ENCODE measurements at places on chromosomes 3 and 15.

DNA sequence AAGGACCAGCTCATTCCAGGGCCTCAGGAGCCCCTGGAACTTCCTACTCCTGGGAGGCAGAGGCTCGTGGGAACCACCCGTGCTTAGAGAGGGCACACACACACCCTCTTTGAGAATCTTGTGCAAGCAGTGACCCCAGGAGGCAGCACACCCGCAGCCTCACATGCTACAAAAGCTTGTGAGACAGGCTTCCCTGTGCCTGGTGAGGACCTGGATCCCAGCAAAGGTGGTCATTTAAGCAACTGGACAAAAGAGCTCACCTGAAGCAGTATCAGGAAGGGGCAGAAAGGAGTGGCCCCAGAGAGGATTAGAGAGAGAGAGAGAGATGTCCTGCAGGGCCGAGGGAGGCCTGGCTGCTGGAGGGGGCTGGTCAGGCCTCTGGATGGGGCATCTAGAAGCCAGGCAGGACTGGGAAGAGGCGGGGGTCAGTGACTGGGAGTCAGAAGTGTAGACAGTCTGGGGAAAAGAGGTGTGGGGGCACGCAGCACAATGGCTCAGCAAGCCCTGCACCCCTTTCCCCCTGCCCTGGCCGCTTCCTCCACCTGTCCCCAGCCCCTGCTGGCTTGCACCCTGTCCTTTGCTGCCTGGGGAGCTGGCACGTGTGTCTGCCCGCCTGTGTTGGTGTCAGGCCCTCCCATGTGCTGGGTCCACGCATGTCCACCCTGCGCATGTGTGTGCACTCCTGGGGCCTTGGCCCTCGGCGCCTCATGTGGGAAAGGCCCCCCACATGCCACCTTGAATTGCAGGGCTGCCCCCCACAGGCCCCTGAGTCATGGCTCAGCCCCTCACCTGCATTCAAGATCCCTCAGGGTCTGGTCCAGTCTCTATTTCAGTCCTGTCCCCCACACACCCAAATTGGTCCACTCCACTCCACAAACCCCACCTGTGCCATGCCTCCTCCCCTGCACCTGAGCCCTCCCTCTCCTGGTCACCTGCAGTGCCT is 36.9 kb downstream of the TSPAN3 start:
- no peak for DNase-seq

- DNase-seq, result no peak
These were observed 251.0 kb upstream of the PEX5L start for GRCh38 chr3:180287703-180288102.

- peak; percentile 34 for DNase-seq
These were observed 62.5 kb downstream of the SFMBT1 start for GRCh38 chr3:52983336-52983807.

DNA sequence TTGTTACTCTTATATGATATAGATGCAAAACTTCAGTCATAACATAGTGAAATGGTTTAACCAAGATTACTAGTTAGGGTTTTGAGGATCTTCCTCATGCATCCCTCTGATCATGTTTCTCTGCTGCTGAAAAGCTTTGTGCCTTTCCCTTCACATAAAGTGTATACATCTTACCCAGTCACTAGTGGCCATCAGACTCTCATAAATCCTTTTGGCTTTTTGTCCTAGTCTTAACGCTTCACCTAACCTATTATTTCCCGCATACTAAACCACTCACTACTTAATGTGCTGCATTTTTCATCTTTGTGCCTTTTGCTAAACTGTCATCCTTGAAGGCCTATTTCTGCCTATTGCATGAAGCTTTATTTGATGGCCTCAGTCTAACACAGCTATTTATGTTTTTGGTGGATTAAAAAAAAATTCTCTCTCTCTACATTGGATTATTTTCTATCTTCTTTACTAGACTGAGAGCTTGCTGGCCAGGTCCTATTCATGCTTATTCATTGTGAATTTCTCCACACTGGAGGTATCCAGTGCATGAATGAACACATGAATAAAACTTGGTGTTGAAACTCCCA is 717.6 kb upstream of the GOLIM4 start:
- no peak for DNase-seq

DNA sequence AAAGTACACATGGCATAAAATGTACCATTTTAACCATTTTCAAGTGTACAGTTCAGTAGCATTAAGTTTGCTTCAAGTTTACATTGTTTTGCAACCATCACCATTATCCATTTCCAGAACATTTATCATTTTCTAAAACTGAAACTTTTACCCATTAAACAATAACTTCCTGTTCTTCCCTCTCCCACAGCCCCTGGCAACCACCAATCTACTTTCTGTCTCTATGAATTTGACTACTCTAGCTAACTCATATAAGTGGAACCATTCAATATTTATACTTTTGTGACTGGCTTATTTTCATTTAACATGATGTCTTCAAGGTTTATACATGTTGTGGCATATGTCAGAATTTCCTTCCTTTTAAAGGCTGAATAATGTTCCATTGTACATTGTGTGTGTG is 19.9 kb downstream of the TMEM62 start:
- DNase-seq, result no peak

All from stimulated activated CD8-positive, alpha-beta memory T cell treated with anti-CD3 and anti-CD28 coated beads, Interleukin-4, amount 100 ng/mL, for 24 hours (primary cell).